ENCODE measurements at places on chromosomes 2 and 18. TPM values are rescaled to one million over a fixed set of nuclear protein-coding genes. Genes with fewer than 3 reads are reported as not detected.

- DNase-seq, result no peak
These were observed 13.6 kb upstream of the MSH6 start for GRCh38 chr2:47769318-47769717.

- peak; percentile 66 for DNase-seq
These were observed 44.3 kb upstream of the CAB39 start for GRCh38 chr2:230668184-230668938.

GRCh38 chr18:51726614-51727013 is 529.1 kb upstream of the MEX3C start:
- DNase-seq, result no peak

DNA sequence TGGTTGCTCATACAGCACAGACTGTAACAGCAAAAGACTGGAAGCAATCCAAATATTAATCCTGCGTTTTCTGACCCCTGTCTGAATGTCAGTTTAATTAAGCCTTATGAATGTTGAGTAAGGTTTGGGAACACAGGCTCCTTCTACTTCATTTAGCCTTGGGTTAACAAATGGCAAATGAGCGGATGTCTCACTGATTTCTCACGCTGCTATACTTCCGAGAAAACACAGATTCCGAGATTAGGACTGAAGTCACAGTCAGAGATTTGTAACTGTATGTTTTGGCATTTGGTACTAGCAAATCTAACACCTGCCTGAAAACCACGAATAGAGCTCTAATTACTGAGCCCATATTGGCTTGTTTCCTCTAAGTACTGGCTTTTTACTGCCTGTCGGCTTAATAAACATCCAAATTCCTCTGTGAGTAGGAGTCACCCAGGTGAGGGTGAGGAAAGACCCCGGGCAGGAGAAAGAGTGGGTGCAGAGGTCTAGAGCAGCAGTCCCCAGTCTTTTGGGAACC is 10.6 kb downstream of the MC5R start:
- DNase-seq, result no peak

DNA sequence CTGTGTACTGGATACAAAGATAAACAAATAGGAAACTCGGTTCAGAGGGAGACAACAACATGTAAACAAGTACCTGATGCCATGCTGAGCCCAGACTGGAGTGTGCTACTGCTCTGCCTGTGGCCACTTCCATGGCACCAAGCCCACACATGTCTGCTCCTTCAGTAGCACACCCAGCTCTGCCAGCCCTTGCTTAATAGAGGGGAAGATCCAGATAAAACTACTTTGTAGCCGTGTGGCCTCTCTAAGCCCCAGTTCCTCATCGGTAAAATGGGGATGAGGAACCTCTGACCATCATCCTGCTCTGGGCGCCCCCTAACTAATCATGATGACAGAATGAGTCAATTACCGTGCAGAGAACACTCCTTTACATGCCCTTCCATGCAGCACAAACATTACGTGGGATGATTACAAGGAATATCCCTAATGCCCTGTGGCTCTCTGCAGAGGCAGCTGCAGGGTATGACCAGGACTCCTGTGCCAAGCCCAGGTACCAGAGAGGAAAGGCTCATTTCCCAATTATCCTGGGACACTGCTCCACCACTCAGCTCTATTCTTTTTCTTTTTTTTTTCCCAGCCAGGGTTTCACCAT is 34.9 kb downstream of the DNMT3A start:
- DNase-seq, result peak; percentile 39

GRCh38 chr2:84797271-84797670 is 83.6 kb downstream of the TRABD2A start:
- DNase-seq, result no peak

DNA sequence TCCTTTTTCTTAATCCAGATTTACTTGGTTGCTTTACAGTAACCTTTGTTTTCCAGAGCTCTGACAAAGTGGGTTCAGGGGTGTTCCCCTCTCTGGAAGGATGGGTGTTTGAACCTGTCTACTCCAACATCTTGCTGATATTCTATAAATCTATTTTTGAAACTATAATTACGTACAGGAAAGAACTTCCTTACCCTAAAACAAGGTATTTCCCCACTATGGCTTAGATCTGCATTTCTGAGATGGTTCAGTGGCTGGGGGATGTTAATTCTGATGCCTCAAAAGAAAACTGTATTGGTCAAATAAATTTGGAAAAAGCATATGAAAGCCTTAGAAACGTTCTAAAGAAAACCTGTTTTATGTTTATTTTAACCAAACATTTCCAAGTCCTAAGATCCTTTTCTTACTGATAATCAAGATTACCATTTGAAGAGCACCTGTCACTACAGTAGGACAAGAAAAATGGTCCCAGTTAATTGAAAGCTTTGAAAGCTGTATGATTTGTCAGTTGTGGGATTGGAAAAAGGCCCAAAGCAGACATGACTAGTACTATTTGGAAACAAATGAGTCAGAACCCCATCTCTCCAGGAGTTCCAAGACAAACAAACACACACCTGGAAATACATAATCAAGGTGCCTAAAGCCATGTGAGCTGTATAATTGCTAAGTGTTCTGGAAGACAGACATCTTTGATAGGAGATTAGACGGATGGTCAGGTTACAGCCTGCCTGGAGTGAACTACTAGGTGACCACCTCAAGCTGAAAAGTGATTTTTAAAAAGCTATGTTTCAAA is 57.5 kb downstream of the KDM3A start:
- peak; percentile 95 for DNase-seq

DNA sequence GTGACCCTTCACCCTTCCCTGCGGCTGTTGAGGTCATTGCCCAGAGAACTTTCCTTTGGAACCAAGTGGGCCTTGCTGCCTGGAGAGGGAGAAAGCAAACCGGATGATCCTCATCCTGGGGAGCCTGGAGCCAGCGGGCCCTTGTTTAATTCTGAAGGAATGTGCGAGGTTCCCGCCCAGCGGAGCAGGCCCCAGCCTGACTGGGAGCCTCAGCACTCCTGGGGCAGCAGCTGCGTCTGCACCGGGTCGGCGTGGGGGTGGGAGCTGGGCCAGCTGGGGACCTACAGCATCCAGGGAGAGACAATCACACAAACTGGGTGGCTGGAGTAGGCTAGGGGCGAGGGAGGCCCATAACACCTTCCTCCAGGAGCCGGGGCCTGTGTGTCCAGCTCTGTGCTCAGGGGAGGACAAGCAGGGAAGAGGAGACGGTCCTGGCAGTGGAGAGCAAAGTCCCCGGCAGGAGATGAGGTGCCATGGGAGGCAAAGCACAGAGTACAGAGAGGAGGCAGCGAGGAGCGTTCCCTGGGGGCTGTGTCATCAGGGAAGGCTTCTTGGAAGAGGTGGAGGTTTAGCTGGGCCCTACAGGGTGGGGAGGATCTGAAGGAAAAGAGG is 61.9 kb upstream of the HAAO start:
- DNase-seq, result peak; percentile 72

GRCh38 chr2:18154259-18154658 is 275.8 kb downstream of the KCNS3 start:
- DNase-seq, result peak; percentile 46

GRCh38 chr18:61948281-61948741 is 55.5 kb upstream of the RNF152 start:
- peak; percentile 51 for DNase-seq

GRCh38 chr2:205947621-205948495 is 138.1 kb downstream of the INO80D start:
- peak; percentile 44 for DNase-seq

- no peak for DNase-seq
These were observed 317.2 kb downstream of the GBX2 start for GRCh38 chr2:235850771-235851551.

DNA sequence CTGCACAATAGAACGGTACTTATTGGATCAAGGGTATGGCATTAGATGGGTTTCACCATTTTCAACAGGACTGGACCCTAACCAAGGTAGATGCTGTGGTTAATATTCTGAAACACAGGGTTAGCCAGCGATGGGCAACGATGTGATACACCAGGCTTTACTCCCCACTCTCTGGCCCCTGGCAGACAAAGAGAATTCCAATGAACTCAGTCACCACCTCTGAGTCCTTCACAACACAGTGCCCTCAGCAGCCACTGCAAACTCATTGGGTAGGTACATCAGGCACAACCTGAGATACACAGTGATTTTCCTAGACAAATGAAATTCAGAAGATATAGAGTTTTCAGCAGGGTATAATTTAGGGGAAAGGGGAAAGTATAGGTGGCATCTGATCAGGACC is 634.5 kb downstream of the ZEB2 start:
- peak; percentile 7 for DNase-seq

DNA sequence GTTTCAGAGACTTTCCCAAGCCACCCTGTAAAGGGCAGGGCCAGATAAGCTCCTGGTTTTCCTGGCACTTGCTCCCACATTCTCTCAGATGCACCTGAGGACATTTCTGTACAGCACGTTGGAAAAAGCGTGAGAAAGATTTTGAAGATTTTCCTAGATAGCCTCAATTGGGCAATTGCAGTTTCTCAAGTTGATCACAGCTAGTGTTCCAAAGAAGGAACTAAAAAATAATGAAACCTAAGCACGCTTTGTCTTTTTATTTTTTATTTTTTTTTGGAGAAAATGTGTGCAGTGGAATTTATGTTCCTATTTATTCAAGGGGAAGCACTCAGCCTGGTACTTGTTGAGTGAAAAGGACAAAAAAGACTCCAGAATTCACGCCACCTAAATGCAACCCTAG is 429.1 kb downstream of the RNF144A start:
- no peak for DNase-seq

- peak; percentile 74 for DNase-seq
These were observed 67.5 kb downstream of the SPATS2L start for GRCh38 chr2:200373973-200374416.

DNA sequence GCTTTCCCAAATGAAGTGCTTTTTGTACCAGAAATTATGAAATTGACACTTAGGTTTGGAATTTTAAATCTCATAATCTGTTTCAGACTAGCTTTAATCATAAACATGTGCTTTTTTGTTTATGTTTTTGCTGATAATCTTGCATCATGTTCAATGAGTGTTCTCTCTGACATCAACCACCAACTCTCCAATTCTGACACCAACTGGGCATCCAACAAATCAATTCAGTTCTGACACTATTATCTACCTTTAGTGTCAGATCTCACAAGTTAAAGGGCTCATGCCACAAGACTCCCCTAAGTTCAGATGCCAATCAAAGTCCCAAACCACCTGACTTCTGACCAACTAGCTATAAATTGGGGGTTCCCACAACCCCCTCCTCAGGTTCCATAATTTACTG is 19.6 kb downstream of the PELI1 start:
- no peak for DNase-seq

Gene SERPINB10
- total RNA-seq, result 0.79 TPM

Gene DAW1
- total RNA-seq, result 0.26 TPM

Gene EIF5B
- 23.9 TPM for total RNA-seq

Gene MYO3B
- total RNA-seq, result under 0.01 TPM

Gene RESP18
- not detected for total RNA-seq

Gene FKBP7
- 1.3 TPM for total RNA-seq

Data from bronchial epithelial cell (primary cell).